ENCODE measurements at places on chromosomes 3 and 15.

- DNase-seq = no peak
Measured at GRCh38 chr3:11909726-11910125, 63.0 kb upstream of the TAMM41 start.

DNA sequence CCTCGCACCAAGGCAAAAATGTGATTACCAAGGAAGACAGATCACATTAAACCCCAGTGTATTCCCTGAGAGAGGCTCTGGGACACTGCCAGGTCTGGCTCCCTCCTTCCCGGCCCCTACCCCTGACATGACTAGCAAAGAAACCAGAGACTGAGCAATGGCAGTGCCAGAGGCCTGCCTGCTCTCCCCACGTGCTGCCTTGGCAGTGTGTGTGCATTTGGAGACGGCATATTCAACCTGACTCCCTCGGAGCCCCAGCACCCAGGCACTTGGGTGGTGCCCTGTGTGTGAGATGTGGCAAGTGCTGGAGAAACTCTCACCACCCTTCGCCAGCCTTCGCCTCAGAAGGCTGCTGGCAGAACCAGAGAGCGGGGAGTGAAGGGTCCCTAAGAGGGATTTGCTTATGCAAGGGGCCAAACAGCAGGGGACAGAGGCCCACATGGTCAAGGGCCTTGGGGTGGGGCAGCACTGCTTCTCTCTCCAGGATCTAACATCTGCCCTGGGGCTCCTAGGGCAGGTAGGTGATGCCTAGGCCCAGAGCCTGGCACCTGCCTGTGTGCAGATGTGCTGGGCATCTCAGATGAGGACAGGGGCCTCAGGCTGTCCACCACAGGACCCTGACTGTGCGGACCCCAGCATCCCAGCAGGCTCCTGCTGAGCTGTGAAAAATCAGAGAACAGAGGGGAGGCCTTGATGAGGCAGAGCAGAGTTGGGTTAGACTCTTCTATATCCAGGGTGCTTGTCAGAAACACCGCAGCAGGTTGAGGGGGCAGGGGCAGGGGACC, 23.6 kb upstream of the PLXNA1 start:
- DNase-seq = no peak

GRCh38 chr3:189597918-189598317, 33.3 kb upstream of the TP63 start:
- no peak for DNase-seq

GRCh38 chr3:129161860-129162271, 1.0 kb upstream of the ISY1 start:
- no peak for DNase-seq

GRCh38 chr3:42013691-42014457, 52.0 kb upstream of the ULK4 start:
- no peak for DNase-seq

DNA sequence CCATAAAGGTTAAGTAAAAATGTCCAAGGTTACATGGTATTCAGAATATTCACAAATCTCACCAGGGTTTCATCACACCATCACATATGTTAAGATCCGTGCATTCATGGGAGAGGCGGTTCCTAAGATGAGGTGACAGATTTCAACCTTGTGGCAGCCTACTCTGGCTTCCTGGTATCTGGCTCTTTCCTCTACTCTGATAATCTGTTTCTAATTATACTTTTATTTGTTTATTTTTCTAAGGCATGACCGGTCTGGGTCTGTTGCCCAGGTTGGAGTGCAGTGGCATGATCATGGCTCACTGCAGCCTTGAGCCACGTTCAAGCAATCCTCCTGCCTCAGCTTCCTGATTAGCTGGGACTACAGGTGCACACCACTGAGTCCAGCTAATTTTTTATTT, 34.4 kb downstream of the RAF1 start:
- no peak for DNase-seq
